Adrenal gland (tissue), 19 donors: ENCODE measurements at places on chromosomes 7 and 10. TPM values are rescaled to one million over a fixed set of nuclear protein-coding genes. Genes with fewer than 3 reads are reported as not detected.

DNA sequence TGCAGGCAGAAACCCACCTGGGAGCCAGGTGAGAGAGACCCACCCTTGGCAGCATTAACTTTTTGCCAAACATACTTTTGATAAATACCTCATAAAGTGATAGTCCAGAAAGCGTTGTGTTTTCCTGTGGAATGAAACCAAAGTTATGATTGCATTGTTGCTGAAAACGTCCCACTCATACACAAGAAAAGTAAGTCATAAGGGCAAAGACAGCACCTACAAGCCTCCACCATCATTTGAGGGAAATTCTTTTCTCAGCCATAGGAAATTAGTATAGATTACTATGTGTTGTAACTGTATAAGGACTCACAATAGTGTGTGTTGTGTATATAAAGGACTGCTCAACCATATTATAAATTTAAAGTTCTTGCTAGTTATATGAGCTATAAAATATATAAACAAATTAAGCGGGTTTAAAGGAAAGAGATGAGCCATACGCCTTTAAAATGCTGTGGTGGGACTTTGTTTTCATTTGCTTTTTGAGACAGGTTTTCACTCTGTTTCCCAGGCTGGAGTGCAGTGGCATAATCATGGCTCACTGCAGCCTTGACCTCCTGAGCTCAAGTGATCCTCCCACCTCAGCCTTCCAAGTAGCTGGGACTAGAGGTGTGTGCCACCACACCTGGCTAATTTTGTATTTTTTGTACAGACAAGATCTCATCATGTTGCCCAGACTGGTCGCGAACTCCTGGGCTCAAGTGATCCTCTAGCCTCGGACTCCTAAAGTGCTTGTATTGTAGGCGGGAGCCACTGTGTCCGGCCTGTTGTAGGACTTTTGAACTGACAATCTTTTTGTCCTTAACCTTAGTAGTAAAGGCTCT, 160.8 kb downstream of the PKD1L1 start:
- DNase-seq, result no peak

DNA sequence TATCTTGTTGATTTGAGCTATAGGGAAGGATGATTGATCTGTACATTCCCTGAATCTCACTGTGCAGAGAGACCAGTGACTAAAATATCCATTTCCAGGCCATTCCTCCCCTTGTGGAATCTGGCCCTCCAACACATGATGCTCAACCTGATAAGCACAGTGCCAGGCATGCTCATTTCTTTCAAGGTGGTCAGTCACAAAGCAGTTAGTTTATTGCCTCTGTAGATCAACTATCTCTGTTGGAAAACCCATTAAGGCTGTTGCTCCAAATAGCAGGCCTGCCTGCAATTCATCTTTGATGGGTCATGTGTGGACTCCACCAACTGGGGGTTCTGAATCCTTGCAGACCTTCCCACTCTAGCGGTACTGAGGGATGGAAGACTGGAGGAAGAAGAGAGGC, 168.6 kb upstream of the FOXK1 start:
- DNase-seq, result no peak

The OLAH gene
- 0.51 TPM for polyA plus RNA-seq

- no peak for DNase-seq
These were observed 80.3 kb upstream of the SEM1 start for GRCh38 chr7:96789914-96790313.

The OR6V1 gene
- not detected for polyA plus RNA-seq

- DNase-seq, result peak; percentile 93
These were observed 98.0 kb upstream of the ZNF722 start for GRCh38 chr7:63900394-63901203.

- peak; percentile 57 for DNase-seq
These were observed 6.3 kb upstream of the KCNMA1 start for GRCh38 chr10:77643795-77644468.

The PCGF6 gene
- 7.8 TPM for polyA plus RNA-seq

The ANXA8 gene
- polyA plus RNA-seq, result 0.56 TPM

The PNLIP gene
- polyA plus RNA-seq, result not detected

DNA sequence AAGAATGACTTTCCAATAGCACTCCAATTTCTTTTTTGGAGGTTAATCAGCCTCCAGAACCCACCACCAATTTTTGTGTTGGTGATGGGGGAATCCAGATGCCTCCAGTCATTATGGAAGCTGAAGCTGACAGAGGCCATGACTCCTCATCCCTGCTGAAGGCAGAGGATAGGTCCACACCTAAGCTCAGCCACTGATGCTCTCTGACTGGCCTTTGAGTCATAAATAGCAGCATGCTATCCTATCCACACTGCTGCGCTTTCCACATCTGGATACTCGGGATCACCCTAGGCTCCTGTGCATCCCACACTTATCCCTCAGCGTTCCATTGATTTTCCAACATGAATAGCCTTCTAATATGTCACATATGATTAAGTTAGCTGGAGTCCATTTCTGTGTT, 124.2 kb downstream of the TES start:
- no peak for DNase-seq

The ANK3 gene
- polyA plus RNA-seq, result 12.2 TPM

The ASL gene
- polyA plus RNA-seq, result 26.2 TPM

The TBL2 gene
- polyA plus RNA-seq, result 14.2 TPM

The ELOVL3 gene
- 1.1 TPM for polyA plus RNA-seq

GRCh38 chr7:47089461-47089860, 492.4 kb downstream of the TNS3 start:
- DNase-seq, result no peak

GRCh38 chr10:43231523-43232078, 35.3 kb downstream of the RASGEF1A start:
- peak; percentile 11 for DNase-seq

The TMEM130 gene
- polyA plus RNA-seq, result 38.5 TPM

GRCh38 chr10:120656107-120656506, 195.1 kb upstream of the WDR11 start:
- DNase-seq, result no peak

The ETV1 gene
- polyA plus RNA-seq, result 33.5 TPM

The ZNF12 gene
- 6.4 TPM for polyA plus RNA-seq

The STAMBPL1 gene
- polyA plus RNA-seq, result 49.2 TPM

DNA sequence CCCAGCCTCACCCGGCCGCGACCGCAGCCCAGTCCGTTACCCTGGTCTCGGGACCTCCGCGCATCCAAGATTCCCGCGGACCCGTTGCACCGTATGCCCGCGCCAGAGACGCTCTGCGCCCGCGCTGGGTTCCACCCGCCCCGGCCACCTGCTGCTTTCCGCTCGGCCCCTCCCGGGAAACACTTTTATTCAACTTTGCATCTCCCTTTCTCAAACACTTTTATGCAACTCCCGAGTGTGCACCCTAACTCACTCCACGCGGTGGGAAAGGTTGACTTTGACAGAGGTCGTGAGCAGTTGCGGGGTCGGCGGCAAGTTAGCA, at the start of gene ODAD2:
TSS of gene ODAD2 (minus strand) at position 126 of the 322 bp plus-strand sequence. CDS start 3,937 bp downstream, outside the sequence.
- no peak for DNase-seq

- no peak for DNase-seq
These were observed 88.9 kb downstream of the CTTNBP2 start for GRCh38 chr7:117784315-117784714.

The LRRD1 gene
- 0.07 TPM for polyA plus RNA-seq

DNA sequence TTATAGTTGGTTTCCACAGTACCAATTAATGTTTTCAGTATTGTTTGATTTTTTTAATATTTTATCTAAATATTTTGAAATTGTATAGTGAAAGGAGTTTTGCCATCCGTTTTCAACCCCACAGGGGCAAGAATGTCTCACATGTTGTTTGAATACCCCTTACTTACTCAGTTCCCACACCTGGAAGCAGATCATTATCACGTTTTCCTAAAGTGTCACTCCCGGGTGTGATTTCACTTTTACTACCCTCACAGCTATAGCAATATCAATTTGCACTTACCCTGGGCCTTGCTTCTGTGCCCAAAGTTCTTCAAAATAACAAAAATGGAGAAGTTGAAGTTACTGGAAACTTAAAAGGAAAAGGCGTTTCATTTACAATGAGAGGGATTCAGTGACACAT, 228.1 kb downstream of the CSTF2T start:
- DNase-seq, result no peak

DNA sequence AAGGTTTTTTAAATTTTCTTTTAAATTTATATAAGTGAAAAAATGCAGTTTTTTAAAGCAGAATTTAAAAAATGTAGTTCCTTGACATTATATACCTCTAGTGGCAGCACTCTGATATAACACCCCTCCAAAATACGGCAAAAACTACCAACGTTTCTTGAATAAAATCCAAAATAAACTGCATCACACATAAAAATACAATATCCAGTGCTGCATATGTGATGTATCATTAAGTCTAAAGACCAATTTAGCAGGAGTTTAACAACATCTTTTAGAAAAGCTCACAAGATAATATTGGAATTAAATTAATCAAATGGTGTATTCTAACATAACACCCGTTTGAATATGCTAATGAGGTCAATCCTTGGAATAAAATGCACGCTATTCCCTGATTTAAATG, 1.4 kb downstream of the TCERG1L start:
- no peak for DNase-seq

DNA sequence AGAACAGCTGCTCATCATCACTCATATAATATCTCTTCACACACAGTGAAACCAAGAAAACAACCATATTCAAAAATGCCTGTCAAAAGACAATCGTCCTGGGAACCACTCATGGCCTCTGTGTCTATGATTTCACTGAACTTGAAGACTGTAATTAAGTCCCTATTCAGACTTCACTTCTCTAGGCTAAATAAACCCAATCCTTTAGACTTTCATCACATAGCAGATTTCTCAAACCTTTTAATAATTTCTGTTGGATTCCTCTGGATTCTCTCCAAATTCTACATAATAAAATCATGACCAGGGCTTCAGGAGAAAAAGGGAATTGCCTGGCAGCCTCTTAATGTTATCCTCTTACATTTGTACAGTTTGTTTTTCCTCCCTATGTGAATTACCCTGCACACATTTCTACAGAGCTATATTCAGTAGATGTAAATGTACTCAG, 201.1 kb downstream of the LRRN3 start:
- no peak for DNase-seq

The GIMAP1 gene
- polyA plus RNA-seq, result 1.5 TPM

GRCh38 chr10:101565936-101566332, 22.1 kb downstream of the POLL start:
- DNase-seq, result no peak

DNA sequence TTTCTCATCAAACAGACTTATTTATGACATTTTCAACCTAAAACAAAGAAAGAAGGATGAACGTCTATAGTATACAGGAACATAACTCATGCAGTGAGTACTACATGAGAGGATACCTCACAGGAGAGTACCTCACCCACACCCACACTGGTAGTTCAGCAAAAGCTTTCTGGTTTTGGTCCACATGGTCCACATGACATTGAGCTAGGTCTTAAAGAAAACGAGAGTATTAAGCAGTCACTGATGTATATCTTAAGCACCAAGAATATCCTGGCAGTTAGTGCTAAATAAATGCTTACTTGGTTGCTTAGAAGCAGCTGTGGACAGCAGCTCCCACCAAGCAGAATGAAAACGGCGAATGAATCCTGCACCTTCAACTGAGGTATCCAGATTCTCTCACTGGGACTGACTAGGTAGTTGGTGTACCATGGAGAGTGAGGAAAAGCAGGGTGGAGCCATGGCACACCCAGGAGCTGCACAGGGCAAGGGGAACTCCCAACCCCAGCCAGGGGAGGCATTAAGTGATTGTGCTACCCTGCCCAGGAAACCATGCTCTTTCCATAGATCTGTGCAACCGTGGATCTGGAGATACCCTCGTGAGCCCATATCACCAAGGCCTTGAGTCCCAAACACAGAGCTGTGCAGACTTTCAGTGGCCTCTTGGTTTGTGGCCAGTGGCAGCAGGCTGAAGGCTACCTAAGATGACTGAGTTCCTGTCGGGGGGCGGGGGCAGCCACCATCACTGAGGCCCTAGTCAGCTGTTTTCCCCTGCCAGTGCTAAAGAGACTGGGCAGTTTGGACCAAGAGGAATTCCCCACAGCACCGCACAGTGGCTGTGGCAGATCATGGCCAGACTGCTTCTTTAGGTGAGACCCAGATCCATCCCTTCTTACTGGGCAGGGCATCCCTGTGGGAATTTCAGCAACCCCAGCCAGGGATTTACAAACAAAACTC, 143.4 kb downstream of the SGMS1 start:
- DNase-seq, result no peak

DNA sequence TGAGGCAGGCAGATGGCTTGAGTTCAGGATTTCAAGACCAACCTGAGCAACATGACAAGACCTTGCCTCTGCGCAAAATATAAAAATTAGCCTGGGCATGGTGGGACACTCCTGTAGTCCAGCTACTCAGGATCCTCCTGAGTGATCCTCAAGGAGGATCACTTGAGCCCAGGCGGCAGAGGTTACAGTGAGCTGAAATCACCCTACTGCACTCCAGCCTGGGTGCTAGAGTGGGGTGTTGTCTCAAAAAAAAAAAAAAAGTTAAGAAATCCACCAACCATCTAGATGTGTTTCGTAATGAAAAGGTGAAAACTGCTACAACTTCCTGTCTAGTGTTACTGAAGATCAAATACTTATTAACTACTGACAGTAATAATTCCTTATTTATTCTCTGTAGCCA, 8.1 kb downstream of the GLCCI1 start:
- DNase-seq, result no peak

GRCh38 chr7:14582010-14582409, 320.5 kb downstream of the DGKB start:
- DNase-seq, result no peak

GRCh38 chr10:100697070-100697469, 48.3 kb upstream of the PAX2 start:
- DNase-seq, result peak; percentile 88

DNA sequence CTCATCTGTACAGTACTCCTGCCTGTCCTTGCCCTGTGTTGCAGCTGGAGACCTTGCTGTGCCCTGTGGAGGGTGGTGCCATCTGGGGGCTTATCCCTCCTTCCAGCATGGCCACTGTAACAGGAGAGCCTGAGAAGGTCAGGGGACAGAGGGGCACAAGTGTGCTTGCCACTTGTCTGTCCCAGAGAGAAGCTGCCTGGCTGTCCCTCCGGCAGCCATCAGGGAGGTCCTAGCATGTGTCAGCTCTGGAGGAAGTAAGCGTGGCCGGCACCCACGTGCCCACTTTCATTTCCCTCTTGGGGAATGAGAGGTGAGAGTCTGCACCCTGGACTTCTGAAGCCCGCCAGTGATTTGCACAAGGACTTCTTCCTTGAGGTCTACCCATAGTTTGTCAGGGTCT, 97.0 kb upstream of the PPIF start:
- DNase-seq, result peak; percentile 65

The ENTPD1 gene
- 4.5 TPM for polyA plus RNA-seq

DNA sequence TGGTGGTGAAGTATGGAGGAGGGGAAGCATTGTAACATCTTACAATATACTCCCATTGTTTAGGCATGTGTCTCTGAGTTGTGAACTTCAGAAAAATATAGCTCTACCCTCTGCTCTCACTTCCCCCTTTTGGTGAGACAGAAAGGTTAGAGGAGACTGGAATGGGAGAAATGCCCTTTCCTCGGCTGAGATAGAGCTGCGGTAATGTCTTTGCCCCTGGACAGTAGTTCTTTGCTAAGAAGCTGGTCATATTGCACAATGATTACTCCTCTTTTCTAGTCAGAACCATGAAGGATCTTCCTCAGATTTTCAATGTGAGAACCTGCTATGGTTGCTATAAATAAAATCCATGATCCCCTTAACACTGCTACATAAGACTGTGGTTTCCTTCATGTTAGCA, 171.0 kb downstream of the SEM1 start:
- DNase-seq, result no peak
